Lung microvascular endothelial cell (primary cell): ENCODE measurements at places on chromosomes 6 and 20. TPM values are rescaled to one million over a fixed set of nuclear protein-coding genes. Genes with fewer than 3 reads are reported as not detected.

DNA sequence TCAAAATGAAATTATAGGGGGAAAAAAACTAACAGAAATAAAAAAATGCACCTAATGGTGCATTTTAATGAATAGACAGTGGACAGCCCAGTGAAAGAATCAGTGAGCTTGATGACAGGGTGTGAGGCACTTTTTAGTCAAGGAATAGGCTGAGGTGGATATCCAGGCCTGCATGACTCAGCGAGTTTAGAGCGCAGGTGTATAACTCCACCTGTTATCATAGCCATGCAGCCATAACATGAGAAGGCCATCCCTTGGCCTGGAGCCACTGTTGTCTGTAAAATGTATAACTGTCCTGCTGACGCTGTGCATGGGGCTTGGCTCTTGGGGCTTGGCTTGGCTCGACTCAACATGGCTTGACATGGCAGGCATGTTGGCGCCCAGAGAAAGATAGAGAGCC, 331.5 kb upstream of the NOX3 start:
- DNase-seq, result no peak

DNA sequence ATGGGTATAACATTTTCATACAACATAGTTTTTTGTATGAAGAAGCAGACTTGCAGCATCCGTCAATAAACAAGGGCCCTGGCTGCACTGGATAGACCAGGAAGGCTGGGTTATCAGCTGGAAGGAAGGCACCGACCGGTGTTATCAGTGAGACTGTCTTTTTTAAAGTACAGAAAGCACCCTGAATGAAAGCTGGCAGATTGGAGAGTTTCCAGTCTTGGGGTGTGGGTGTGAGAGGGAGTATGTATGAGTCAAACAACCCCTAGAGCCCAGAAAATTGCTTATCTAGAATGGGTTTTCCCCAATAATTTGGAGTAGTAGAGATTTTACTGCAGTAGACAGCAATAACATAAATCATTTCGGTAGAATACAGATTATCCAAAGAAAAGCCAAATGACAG, 42.4 kb downstream of the TXLNB start:
- no peak for DNase-seq

GRCh38 chr6:81766482-81767069, 14.1 kb upstream of the TENT5A start:
- no peak for DNase-seq

DNA sequence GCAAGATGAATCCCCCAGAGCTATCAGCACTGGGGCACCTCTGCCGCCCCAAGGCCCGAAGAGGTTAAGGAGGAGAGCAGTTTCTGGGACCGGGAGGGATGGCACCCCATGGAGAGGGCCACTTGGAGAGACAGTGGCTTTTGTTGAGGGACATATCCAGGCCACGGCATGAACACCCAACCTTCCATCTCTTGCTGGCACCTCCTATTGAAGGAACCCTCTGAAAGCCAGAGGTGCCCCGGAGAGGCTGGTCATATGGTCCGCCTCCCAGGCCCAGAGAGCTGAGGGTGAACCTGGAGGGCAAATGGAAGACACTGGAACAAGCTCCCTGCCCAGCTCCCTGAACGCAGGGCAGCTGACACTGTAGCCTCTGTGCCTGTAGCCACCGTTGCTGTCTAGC, 167.0 kb downstream of the NFATC2 start:
- no peak for DNase-seq

GRCh38 chr6:53906842-53907241, 112.0 kb downstream of the LRRC1 start:
- no peak for DNase-seq

GRCh38 chr20:10430000-10430466, 4.0 kb downstream of the MKKS start:
- no peak for DNase-seq

- DNase-seq, result no peak
These were observed 3.3 kb downstream of the TDRD6 start for GRCh38 chr6:46690911-46691451.

DNA sequence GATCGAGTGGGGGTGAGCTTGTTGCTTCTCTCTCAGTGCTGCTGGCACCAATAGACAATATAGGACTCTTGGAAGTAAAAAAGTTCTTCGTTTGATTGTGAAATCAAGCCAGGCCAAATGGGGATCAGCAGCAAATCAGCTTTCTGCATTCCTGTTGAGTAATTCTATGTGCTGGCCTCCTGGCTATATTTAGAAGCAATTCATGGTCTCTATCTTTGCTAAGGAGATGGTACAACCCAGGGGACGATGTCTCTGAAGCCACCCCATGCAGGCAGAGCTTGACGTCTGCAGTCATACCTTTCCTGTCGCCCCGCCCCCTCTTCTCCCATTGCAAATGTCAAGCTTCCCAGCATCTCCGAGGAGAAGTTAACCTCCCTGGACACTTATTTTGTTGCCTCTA, 199.1 kb downstream of the SCP2D1 start:
- no peak for DNase-seq

DNA sequence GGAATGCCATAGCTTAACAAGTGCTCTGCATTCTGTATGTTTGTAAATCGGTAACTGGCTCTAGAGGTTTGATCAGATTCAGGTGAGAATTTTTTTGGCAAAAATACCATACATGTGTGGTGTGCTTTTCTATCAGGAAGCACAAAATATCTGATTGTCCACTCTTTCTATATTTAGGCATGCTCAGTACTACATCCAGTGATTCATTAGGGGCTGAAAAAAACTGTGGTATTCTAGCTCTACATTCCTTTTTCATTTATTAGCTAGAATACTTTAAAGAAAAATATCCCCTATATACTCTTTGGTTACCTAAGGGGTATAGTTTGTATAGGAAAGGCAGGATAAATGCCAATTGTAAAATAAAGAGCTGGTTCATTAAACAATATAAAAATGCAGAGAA, 10.6 kb upstream of the ELOVL2 start:
- DNase-seq, result no peak

- DNase-seq, result no peak
These were observed 4.5 kb downstream of the PI3 start for GRCh38 chr20:45179166-45179565.

- DNase-seq, result peak; percentile 57
These were observed 7.9 kb upstream of the MCHR2 start for GRCh38 chr6:100001915-100002388.

DNA sequence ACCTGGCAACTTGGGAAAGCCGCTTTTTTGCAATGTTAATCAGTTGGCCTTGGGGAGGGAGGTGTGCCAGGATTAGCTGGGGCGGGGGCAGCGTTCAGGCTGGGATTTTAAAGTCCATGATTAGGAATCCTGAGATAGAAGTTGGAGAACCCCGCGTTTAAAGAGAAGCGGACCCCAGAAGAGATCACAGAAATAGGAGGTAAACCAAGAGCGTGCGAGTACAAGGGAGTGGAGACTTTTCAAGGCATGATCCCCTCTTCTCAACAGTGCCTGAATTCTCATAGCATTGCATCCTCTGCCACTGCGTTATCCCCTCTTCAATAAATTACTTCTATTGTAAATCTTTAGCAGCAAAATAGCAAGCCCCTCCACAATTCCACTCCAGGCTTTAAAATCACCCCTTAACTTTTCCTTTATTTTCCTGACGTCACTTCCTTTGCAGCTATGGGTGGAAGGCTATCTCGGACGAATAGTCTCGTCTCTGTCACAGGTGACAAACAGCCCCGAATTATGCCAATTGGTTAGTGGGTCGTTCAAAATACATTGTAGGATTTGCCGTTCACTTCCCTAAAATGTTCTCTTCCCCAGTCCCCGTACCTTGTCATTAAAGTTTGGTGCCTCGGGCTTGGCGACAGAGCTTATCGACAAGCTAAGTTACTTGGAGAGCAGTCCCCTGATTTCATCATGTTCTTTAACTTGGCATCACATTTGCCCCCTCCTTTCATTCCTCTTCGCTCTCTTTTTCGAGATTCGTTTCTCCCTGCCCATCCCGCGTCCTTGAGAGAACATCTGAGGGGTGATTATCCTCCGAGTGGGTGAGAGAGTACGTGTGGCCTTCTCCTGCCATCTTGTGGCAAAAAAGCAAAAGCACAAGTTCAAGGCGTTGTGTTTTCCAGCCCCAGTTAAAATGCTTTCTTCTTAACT, 17.1 kb downstream of the OR2B2 start:
- DNase-seq, result peak; percentile 89

DNA sequence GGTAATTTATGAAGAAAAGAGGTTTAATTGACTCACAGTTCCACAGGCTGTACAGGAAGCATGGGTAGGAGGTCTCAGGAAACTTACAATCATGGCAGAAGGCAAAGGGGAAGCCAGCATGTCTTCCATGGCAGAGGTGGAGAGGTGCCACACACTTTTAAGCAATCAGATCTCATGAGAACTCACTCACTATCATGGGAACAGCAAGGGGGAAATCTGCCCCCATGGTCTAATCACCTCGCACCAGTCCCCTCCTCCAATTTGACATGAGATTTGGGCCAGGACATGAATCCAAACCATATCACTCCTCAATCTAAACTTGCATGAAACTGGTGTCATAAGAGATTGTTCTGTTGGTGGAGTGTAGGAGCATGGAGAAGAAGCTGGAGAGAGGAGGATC, 51.6 kb upstream of the CCN6 start:
- no peak for DNase-seq

GRCh38 chr6:47165918-47166317, 123.8 kb upstream of the ADGRF1 start:
- no peak for DNase-seq

- DNase-seq, result no peak
These were observed 733.6 kb upstream of the MAN1A1 start for GRCh38 chr6:120083186-120083585.

- DNase-seq, result no peak
These were observed 347.8 kb upstream of the HS3ST5 start for GRCh38 chr6:114690625-114691024.

GRCh38 chr6:53679446-53679933, 13.9 kb upstream of the KLHL31 start:
- peak; percentile 58 for DNase-seq

DNA sequence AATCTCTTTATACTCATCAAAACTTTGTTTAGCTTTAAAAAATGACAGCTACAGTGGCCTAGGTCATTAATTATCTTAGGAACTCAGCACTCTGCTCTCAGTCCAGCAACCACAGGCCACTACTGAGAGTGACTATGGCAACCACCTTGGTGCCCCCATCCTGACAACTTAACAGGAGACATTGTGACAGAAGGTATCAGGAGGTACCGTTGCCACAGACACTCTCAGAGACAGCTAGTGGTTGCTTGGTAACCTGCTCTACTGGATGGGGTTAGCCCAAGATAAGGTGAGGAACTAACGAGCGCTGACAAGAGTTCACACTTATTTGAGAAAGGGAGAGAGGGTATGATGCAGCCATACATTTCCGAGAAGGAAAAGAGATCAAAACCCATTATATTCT, 76.1 kb upstream of the TFAP2D start:
- no peak for DNase-seq

DNA sequence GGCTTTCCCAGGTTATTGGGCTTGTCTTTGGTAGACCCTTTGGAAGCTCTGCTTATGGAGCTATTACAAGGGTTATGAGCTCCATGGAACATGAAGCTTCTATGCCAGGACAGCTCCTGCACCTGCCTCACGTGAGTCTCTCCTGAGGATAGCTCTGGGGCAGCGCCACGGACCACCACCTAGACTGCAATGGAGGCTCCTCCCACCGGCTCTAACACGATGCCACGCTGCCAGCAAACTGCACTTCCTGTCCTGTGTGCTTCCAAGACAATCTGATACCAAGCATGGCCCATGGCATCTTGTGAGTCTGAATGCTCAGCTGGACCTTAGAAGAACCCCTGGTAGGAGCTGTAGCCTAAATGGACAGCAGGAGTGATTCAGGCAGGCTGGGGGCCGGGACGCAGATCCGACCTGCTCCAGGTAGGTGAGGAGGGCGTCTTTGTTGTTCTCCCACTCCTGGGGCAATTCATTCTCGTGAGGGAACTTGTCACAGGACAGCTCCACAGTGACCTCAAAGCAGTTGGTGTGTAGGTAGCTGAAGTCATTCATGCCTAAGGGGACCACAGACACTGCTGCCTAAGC, 5.5 kb downstream of the CPXM1 start:
- no peak for DNase-seq

- peak; percentile 65 for DNase-seq
These were observed 78.6 kb upstream of the QKI start for GRCh38 chr6:163335671-163336545.

DNA sequence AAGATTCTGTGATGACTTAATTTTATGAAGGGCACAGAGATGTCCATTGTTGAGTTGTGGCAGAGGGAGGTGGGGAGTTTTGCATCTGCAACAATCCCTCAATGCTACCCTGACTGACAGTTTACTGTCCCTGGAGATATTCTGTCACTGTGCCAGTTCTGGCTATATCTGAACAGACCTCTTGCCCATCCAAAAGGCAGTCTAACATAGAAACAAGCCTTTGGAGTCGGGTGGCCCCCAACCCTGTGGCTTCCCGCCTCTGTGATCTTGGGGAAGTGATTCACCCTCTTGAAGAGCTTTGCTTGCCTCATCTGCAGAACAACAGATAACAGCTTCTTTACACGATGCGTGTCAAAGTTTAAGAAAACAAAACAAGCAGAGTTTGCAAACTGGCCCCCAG, 3.8 kb upstream of the E2F1 start:
- DNase-seq, result peak; percentile 77

DNA sequence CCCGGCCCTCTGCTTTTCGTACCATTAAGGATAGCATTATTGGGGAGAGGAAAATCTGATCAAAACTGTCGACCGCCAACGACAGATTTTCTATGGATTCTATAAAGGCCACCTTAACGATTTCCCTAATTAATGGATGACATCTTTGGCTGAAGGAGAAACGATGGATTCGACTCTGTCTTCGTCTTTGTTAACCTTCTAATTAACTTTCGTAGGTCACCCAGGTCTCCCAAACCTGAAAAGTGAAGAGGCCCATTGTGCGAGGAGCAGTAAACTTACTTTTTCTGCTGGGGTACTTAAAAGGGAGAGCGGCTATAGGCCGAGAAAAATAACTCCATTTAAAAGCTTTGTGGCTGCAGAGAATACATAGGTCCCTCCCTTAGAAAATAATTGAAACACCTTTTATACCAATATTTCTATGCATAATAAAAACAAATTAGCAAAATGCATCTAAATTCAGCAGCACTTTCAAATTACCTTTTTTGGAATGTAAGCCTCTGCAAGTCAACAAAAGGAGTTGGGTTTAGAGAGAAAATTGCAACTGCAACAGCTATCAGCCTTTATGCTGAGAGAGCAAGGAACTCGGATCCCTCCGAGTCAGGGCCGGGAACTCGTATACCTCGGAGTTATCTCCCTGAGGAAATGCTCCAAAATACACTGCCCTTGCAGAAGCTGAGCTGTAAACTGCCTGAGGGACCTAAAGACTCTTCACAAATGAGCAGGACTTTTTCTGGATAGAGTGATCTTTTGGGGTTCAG, 31.4 kb upstream of the NR2E1 start:
- DNase-seq, result no peak

DNA sequence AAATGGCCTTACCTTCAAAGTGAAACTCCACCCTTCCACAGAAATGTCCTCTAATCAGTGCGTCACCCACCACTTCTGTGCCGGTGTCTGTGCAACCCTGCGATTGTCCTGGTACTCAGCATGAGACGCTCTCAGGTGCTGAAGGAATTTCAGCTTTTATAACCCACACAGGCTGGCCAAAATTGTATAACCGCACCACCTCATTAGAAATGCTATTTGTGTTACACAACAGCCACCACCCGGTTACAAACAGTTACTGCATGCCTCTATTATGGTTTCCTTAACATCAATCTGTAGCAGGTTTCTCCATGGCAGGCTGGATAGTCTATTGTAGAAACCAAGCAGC, 51.5 kb downstream of the SLC23A2 start:
- peak; percentile 72 for DNase-seq

CNKSR3 gene
- total RNA-seq, result 3.5 and 8.1 TPM in 2 replicates

DNAAF9 gene
- total RNA-seq, result 9.6 and 12.9 TPM in 2 replicates

TSHZ2 gene
- 0.22 and 4.0 TPM in 2 replicates for total RNA-seq
